Dermis microvascular lymphatic vessel endothelial cell (primary cell): ENCODE measurements at places on chromosomes 4 and X. TPM values are rescaled to one million over a fixed set of nuclear protein-coding genes. Genes with fewer than 3 reads are reported as not detected.
A peak's percentile ranks its signal among the peaks of the same experiment; 100 is the strongest.

DNA sequence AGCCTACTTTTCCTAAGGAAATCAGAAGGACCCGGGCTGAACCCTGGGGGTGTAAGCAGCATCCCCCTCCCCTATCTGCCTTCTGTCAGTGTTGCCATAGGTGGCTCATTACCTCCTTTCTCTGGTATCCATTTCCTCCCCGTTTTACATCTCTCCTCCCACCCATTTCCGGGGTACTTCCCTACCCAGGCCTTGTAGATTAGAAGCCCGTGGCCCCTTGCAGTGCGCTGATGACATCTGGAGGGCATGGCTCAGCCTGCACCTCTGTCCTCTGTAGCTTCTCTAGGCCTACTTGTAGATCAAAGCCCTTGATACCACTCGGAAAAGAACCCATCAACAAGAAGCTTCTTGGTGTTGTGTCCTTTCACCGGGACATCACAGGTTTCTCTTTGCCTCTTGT, 71.8 kb downstream of the NBDY start:
- no peak for DNase-seq

CASP3 gene
- 30.5 and 32.0 TPM in 2 replicates for total RNA-seq

DNA sequence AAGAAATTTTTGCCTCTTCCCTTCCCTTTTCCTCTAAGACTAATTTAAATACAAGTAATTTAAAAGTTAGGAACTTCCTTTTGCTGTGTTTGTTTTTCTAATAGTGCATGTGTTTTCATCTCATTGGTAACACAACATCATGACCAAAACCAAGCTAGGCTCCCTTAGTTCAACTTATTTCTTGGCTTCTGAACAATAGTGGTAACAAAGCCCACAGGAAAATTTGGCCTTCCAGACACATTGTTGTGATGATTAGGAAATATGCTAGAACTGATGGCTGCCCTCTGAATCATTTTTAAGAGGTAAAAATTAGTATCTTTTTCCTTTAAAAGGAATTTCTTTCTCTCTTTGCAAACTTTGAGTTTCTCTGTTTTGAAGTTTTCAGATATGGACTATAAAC, 25.5 kb upstream of the TEC start:
- no peak for DNase-seq

GRCh38 chr4:178598672-178599071, 1156.4 kb upstream of the AGA start:
- no peak for DNase-seq

DNA sequence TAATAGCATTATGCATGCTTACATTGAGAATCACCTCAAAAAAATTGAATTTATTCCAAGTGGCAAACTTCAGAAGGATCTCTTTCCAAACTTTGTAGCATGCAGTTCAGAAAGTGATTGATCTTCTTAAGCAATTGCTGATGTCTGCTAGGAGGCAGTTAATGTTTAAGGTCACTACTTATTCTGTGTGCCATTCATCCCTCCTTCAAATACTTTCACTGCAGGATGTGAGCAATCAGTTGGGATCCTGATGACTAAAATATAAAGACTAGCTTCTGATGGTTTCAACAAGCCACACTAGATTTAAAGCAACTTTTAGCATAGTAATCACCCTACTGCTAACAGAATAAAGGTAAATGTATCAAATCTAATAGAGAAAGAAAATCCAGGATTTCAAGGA, 414.1 kb downstream of the ADGRL3 start:
- DNase-seq = no peak

- DNase-seq = no peak
These were observed 468.0 kb upstream of the FAT1 start for GRCh38 chr4:187191676-187192075.

DNA sequence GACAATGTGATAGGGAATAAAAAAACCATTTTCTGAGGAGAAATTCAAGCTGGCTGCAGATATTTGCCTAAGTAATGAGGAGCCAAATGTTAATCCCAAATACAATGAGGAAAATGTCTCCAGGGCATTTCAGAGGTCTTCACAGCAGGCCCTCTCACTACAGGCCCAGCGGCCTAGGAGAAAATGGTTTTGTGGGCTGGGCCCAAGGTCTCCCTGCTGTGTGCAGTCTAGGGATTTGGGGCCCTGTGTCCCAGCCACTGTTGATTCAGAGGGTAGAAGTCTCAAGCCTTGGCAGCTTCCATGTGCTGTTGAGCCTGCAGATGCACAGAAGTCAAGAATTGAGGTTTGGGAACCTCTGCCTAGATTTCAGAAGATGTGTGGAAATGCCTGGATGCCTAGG, 778.7 kb downstream of the CENPC start:
- DNase-seq = no peak

DNA sequence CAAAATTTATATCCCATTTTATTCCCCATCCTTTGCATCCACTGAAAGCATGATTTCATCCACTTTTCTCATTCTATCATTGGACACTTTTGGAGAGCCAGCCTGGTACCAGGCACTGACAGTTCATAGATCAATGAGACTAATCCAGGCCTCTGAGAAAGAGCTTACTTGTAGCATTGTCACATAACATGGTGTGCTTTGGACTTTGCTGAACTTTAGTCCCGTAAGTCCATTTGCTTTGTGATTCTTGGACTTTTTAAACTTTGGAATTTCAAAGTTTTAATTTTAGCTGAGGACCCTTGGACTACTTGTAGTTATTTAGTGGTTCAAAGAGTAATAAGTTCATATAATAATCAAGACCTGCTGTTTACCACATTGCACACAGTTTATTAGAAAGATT, 11.5 kb downstream of the LIAS start:
- DNase-seq = no peak

GRCh38 chr4:113684534-113685091, 76.9 kb downstream of the CAMK2D start:
- no peak for DNase-seq

- peak; percentile 58 for DNase-seq
These were observed 46.0 kb upstream of the TMPRSS11F start for GRCh38 chr4:68175562-68176155.

HSFX2 gene
- total RNA-seq = 0.25 and 0.26 TPM in 2 replicates

CCNB3 gene
- total RNA-seq = 0.13 and 0.26 TPM in 2 replicates

GRCh38 chr4:76977736-76978350, 28.3 kb downstream of the SEPTIN11 start:
- DNase-seq = peak; percentile 59

DNA sequence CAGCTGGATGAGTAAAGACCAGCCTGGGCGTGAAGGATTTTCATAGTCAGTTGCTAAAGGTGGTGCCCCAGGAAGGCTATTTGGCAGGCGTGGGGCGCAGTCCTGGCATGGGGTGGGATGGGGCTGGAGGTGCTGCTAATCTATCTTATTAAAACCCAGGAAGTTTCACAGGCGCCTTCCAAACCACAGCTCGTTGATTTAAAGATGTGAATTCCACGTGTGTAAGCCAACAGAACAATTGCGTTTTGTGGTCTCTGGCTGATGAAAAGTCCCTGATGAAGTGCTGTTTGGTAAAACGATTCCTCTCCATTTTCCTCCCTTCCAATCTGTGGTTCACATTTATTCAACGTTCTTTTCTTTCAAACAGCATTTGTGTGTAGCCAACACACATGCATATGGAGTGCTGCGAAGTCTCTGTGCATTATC, 105.0 kb downstream of the TBL1X start:
- no peak for DNase-seq

TSR2 gene
- total RNA-seq = 11.0 and 14.0 TPM in 2 replicates

MAGEC3 gene
- total RNA-seq = not detected in 2 replicates

GRCh38 chrX:109344678-109345077, 137.2 kb downstream of the GUCY2F start:
- DNase-seq = no peak

- no peak for DNase-seq
These were observed 520.0 kb downstream of the IL1RAPL1 start for GRCh38 chrX:29107231-29107630.

COL25A1 gene
- 0.13 TPM in 2 replicates for total RNA-seq

HADH gene
- total RNA-seq = 7.3 and 7.5 TPM in 2 replicates

- DNase-seq = peak; percentile 68
These were observed 176.5 kb downstream of the AR start for GRCh38 chrX:67720344-67720743.
